NCI-H1417 treated with DMSO at 0.1 percent for 48 hours (cell line): ENCODE measurements at places on chromosomes 1 and 21.
A peak's percentile ranks its signal among the peaks of the same experiment; 100 is the strongest.

DNA sequence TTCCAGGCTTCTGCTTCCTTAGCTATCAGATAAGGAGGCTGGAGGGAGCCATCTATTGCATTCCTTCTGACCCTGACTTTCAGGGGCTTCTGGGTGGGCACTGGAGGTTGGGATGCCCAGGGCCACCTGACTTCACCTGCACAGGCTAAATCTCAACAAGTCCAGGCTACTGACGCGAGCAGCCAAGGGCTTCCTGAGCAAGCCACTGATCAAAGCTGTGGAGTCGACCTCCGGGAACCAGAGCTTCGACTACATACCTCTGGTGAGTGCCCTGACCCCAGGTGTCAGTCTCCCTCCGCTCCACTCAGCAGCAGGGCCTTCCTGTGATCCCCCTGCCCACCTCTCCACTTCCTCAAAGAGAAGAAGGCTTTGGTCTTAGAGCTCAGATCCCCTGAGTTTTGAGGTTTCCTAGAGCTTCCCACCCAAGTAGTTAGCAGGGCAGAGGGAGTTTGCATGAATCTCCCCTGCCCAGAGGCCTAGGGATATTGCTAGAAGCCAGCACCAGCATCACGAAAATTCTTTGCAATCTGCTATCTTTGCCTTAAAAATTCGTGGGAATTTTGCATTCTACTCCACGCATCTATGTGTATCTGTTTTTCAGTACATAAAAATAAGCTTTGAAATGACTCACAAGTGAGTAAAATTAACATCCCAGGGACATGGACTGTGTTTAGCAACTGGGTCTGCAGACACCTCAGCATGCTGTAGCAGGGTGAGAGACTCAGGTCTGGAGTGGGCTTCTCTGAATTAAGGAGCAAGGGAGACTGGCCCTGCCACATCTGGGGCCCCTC lies 61.4 kb downstream of the VWA5B1 start:
- no peak for DNase-seq

DNA sequence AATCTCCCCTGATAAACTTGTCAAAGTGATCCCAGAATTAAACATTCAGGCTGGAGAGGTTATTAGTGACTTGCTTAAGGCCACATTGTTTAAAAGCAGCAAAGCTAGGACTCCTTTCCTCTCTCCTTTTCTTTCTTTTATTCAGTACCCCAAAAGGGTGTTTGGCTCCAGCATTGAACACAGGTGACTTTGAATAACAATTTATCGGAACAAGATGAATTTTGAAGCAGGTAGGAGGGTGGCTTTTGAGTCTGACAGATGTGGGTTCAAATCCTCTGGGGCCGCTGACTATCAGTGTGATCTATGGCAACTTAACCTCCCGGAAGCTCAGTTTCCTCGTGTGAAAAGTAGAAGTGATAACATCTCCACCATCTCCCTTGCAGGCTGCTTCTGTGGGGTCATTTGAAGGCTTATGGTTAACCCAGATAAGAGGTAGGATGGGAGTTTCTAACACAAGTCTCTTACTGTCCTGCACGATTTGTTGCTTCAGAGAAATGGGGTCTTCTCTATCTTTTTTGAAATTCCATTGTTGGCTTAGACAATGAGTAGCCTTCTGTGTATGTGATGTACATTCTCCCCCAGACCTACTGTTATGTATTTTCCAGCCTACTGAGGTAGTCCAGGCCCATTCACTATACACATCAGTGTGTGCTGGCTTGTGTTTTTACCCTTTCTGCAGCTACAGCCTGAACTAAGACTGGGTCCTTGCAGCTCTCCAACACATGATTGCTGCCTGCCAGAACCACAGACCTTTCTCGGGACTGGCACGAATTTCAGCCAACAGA lies 29.0 kb downstream of the JUN start:
- no peak for DNase-seq

- no peak for DNase-seq
Observed at GRCh38 chr1:3155926-3156220, 86.9 kb downstream of the PRDM16 start.

DNA sequence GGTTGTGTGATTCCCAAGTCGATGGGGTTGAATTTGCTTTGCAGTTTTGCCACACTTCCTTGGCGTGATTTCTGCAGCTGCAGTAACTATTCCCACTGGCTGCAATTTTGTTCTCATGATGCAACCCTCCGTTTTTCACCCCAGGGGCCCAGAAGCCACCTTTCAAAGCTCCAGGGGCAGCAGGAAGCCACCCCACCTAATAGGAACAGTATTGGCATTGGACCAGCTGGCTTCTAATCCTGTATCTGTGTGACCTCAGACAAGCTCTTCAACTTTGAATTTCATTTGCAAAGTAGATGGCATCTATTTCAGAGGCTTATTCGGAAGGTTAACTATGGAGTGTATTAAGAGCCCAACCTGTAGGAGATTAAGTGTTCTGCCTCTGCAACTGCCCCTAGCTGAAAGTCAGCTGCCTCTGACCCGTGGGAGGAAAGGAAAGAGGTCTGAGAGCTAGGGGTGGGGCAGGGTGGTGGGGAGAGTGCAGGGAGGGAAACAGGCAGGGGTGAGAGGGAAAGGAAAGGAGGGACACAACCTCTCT lies 12.6 kb downstream of the C1orf115 start:
- DNase-seq, result no peak

DNA sequence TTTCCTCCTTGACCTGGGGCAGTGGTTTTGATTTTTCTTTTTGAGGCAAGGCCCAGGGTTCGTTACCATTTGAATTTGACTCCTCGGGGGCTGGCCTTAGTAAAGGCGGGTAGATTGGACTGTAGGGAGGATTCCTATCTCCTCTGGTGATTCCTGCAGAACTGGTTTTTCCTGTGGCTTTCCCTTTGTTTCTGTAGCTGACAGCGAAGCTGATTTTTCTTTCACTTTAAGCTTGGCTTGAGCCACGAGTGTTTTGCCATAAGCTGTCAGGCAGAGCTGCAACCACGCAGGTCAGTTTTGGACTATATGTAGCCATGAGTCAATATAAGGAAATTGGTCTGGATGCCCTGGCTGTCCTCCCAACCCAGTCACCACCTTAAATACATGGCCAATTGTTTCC lies 28.7 kb upstream of the KCNJ15 start:
- DNase-seq, result no peak

DNA sequence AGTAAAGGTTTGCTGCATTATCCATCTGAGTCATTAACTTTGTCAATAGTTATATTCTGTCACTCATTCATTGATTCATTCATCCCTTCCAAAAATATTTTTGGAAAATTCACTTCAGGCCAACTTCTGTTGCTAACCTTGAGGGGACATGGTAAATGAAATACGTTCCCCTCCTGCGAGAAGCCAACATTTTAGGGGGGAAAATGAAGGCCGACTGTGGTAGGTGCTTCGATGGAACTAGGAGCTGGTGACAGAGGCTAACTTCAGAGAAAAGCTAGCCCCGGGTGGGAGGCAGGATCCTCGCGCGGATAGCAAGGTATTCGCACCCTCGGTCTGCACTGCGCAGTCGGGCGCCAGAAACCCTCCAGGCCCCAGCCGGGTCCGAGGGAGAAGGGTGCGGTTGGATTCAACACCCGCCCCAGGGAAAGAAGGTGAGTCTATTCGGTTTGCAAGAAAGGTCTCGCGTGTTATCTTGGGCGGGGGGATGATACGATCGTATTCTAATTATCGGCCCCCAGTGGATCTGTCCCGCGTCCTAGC lies 646 bp upstream of the RRP15 start:
- DNase-seq, result no peak

- no peak for DNase-seq
Observed at GRCh38 chr1:62796221-62796620, 12.3 kb downstream of the ATG4C start.

- no peak for DNase-seq
Observed at GRCh38 chr21:27418346-27418745, 451.5 kb upstream of the ADAMTS5 start.

GRCh38 chr1:25810341-25811299 lies 9.1 kb upstream of the MTFR1L start:
- DNase-seq, result peak; percentile 7

DNA sequence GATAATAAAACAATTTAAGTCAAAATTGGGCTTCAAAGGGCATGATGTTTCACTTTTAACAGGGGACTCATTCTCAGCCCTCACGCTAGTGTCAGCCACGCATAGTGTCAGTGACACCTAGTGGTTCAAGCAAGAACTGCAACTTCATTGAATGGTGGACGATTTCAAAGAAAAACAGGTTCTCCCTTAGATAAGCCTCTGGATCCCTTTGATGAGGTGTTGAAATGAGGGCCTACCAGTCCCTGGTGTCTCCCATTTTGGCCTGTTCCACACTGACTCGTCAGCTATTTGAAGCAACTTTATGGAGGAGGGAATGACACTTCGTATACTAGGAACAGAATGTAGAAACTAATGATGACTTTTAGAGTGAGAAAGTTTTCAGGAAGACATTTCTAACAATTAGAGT lies 56.2 kb downstream of the FCRL5 start:
- DNase-seq, result no peak

GRCh38 chr1:19955534-19956170 lies 23.8 kb downstream of the PLA2G2A start:
- DNase-seq, result no peak

GRCh38 chr1:10597492-10598388 lies 123.0 kb downstream of the PEX14 start:
- DNase-seq, result no peak

DNA sequence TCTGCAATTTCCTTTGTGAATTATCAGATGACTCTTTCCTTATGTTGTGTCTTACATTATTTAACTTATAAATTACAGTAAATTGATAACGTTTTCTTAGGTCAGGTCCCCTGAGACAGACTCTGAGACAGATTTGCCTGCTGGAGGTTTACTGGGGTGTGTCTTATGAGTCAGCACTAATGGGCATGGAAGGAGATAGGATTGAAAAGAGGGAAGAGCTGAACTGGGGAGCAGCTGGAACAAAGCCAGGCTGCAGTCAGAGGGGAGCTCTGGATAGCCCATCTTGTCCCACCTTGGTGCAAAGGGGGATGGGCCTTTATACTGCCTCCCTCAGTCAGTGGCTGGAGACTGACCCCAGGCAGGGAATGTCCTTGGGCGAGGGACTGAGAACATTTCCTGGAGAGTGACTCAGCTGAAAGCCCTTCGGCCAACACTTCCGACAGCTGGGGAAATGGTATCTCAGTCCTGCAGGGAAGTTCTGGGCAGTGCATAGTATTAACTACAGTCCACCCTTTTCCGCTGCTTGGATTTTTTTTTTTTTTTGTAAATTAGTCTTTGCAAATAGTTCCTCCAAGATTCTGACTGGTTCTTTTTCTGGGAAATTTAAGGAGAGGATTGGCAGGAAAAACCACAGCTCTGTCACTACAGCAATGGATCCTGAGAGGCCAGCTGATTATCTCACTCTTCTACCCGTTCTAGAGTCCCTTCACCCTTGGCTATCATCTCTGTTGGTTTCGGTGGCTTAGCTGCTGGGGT lies 39.1 kb upstream of the CDC42BPA start:
- DNase-seq, result no peak

- DNase-seq, result no peak
Observed at GRCh38 chr1:61708953-61709907, 15.7 kb downstream of the TM2D1 start.

DNA sequence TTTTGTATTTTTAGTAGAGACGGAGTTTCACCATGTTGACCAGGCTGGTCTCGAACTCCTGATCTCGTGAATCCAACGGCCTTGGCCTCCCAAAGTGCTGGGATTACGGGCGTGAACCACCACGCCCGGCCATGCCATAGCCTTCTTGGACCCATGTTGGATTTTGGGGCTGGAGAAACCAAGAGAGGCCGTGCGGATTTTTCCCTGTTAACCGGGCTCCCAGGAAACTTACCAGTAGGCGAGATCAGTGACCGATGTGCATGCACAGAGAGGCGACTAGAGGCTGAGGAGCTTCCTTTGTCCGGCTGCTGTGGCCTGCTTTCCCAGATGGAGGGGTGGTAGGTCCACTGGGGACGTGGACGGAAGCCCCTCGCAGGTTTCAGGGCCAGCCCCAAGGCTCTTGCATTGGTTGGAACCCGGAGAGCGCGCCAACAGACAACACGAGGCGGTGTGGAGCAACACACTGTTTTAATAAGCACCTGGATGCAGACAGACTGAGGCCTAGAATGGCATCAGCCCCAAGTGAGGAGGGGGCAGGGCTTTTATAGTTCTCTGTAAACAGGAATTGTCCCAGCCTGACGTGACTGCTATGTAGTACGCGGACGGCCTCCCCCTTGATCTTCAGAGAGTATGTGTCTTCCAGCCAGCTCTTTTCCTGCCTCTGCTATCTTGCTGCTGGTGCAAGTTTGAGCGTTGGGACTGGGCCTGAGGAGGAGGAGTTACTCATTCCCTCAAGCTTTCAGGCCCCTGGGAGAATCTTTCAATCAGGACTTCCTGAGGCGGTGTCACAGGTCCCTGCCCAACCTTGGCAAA lies at the start of gene ERVH48-1:
Gene ERVH48-1 (minus strand): TSS at position 517 of the 813 bp plus-strand sequence. CDS start 6,624 bp downstream, outside the sequence.
- DNase-seq, result no peak

DNA sequence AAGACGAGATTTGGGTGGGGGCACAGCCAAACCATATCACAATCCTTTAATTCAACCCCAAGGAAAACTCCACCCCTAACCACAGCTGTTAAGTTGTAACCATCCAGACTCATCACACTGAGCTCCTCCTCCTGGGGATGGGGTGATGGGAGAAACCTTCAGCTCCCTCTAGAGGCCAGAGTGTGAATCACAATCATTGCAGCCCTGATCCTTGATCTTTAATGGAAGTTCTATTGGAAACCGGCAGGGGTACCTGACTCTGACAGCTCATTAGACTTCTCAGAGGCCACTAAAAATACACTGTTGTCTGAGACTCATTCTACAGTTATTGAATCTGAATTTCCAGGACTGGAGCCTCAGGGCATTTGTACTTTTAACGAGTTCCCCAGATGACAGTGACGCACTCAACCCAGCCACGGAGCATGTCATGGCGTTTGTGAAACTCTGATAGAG lies 127.2 kb downstream of the IGSF21 start:
- no peak for DNase-seq

- DNase-seq, result no peak
Observed at GRCh38 chr1:91171898-91172297, 150.1 kb upstream of the ZNF644 start.

- DNase-seq, result no peak
Observed at GRCh38 chr21:45423201-45423955, 18.4 kb downstream of the COL18A1 start.

- DNase-seq, result no peak
Observed at GRCh38 chr1:90405726-90406125, 311.4 kb downstream of the BARHL2 start.

DNA sequence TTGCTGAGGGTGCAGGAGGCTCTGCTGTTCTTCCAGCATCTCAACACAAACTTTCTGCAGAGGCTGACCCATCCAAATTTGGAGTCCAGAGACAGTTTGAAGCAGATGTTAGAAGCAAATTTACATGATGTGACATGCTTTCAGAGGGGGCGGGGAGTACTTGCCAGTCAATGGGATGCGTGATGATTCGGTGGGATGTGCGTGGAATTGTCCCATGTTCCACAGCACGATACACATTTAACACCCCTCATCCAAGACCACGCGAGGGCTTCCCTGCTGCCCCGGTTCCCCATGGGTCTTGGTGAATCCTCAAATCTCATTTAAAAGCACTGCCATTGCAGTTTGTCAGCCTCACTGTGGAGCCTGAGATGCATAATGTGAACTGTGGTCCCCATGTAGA lies 78.6 kb upstream of the TLR5 start:
- no peak for DNase-seq

GRCh38 chr1:94358630-94359599 lies 59.3 kb upstream of the ABCD3 start:
- no peak for DNase-seq

GRCh38 chr1:1032424-1032823 lies 12.5 kb downstream of the AGRN start:
- DNase-seq, result no peak
